Keratinocyte (primary cell): ENCODE measurements at places on chromosomes 7 and 10. TPM values are rescaled to one million over a fixed set of nuclear protein-coding genes. Genes with fewer than 3 reads are reported as not detected.
A peak's percentile ranks its signal among the peaks of the same experiment; 100 is the strongest.

DNA sequence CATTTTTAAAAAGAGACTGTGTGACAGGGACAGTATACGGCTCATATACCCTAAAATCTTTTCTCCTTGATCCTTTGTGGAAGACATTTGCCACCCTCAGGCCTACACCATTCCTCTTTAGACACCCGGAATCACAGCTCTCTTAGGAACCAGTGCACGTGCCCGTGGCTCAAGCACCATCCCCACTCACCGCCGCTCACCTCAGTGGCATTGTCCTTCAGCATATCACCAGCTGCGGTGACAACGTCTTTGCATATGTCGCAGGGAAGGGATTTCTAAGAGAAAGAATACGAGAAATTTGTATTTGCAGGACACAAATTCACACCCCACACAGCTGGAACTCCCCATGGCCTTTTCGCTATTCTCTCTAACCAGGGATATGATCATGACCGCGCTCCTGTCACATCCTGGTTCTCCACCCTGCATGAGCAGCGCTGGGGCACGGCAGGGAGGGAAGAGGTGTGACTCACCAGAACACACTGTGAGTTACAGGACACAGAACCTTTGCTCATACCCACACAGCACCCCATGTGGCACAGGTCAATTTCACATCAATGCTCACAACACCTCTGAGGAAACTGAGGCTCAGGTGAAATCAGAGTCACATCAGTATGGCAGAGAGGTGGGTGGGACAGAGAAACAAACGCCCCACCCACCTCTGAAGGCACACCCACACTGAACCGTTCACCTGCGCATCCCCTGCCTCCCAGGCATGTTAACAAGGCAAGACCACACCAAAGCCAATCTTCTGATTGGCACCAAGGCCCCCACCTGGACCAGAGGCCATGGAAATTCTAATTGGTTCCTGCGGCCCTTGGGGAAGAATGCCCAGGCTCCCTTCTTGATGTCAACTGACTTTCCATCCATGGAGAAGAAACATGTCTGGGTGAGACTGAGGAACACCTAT is 19.2 kb downstream of the PSAP start:
- H3K4me3 ChIP-seq: no peak overlapping the region
- peaks cover 57% of the 10 kb centered on the region for H3K36me3 ChIP-seq
- H3K27ac ChIP-seq: peak overlapping the region; percentile 32

GRCh38 chr7:99092064-99092720 is 51.7 kb downstream of the SMURF1 start:
- H3K27ac ChIP-seq: no peak overlapping the region
- no peak for DNase-seq
- H3K4me3 ChIP-seq: no peak overlapping the region
- peaks cover 14% of the 10 kb centered on the region for H3K4me1 ChIP-seq

DNA sequence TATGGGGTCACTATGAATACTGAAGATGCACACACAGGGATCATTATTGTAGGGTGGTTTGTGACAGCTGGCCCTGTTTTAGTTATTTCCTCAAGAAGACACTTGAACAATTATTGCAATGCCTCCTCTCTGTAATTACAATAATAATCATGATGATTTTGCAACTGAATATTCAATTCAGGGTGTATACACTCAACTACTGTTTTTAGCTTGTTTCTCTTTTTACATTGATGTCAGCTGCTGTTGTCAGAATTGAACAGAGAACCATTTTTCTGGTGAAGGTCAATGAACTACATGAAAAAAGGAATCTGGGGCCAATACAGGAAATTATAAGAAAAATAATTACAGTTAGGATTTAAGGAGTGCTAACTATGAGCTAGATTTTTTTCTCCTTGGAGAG is 28.6 kb upstream of the MKLN1 start:
- no peaks in the 10 kb centered on the region for H3K4me1 ChIP-seq
- no peak for DNase-seq
- H3K4me3 ChIP-seq: no peak overlapping the region

GRCh38 chr7:87645446-87645845 is 17.2 kb downstream of the RUNDC3B start:
- no peak for DNase-seq
- no peak overlapping the region for H3K27ac ChIP-seq
- H3K4me1 ChIP-seq: no peaks in the 10 kb centered on the region
- no peaks in the 10 kb centered on the region for H3K36me3 ChIP-seq

DNA sequence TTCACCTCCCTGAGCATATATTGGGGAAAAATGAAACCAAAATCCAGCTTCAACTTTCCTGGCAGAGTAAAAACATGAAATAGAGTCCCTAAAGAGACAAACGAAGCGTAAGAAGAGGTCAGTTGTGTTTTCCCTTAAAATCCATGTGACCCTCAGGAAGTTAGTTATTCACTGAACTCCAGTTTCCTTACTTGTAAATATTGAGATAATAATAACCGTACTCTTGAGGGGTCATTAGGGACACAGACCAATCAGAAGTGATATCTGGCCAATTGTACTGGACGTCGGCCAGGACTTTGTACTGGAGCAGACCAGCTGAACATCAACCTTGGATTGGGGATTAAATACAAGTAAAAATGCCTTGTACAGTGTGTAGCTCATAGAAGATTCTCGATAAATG is 167.0 kb downstream of the GATA3 start:
- peaks cover 9% of the 10 kb centered on the region for H3K4me1 ChIP-seq
- DNase-seq: no peak
- no peak overlapping the region for H3K4me3 ChIP-seq
- H3K27ac ChIP-seq: no peak overlapping the region
- H3K27me3 ChIP-seq: no peaks in the 10 kb centered on the region

GRCh38 chr10:51698473-51699063 is 827 bp downstream of the CSTF2T start:
- H3K4me3 ChIP-seq: peak overlapping the region; percentile 80
- H3K27me3 ChIP-seq: no peaks in the 10 kb centered on the region
- no peak for DNase-seq
- peaks cover 18% of the 10 kb centered on the region for H3K4me1 ChIP-seq
- peaks cover 2% of the 10 kb centered on the region for H3K36me3 ChIP-seq

GRCh38 chr7:98555403-98555802 is 61.7 kb upstream of the NPTX2 start:
- H3K4me1 ChIP-seq: no peaks in the 10 kb centered on the region
- H3K27me3 ChIP-seq: no peaks in the 10 kb centered on the region
- no peak overlapping the region for H3K27ac ChIP-seq
- no peak overlapping the region for H3K4me3 ChIP-seq
- no peak for DNase-seq

GRCh38 chr10:9111976-9112375 is 1057.5 kb downstream of the GATA3 start:
- no peaks in the 10 kb centered on the region for H3K36me3 ChIP-seq
- H3K27ac ChIP-seq: no peak overlapping the region
- H3K27me3 ChIP-seq: no peaks in the 10 kb centered on the region
- H3K4me1 ChIP-seq: no peaks in the 10 kb centered on the region
- DNase-seq: no peak

GRCh38 chr10:76082232-76082631 is 650.8 kb downstream of the LRMDA start:
- H3K4me3 ChIP-seq: no peak overlapping the region
- no peaks in the 10 kb centered on the region for H3K36me3 ChIP-seq
- H3K27me3 ChIP-seq: no peaks in the 10 kb centered on the region
- no peak for DNase-seq
- peaks cover 9% of the 10 kb centered on the region for H3K4me1 ChIP-seq

GRCh38 chr10:69057951-69058297 is 30.0 kb upstream of the SRGN start:
- peaks cover 5% of the 10 kb centered on the region for H3K27me3 ChIP-seq
- no peak overlapping the region for H3K4me3 ChIP-seq
- DNase-seq: no peak
- H3K36me3 ChIP-seq: no peaks in the 10 kb centered on the region

GRCh38 chr10:69075431-69075830 is 12.5 kb upstream of the SRGN start:
- no peak for DNase-seq
- H3K4me3 ChIP-seq: no peak overlapping the region
- H3K27ac ChIP-seq: no peak overlapping the region
- H3K36me3 ChIP-seq: no peaks in the 10 kb centered on the region
- H3K27me3 ChIP-seq: no peaks in the 10 kb centered on the region

DNA sequence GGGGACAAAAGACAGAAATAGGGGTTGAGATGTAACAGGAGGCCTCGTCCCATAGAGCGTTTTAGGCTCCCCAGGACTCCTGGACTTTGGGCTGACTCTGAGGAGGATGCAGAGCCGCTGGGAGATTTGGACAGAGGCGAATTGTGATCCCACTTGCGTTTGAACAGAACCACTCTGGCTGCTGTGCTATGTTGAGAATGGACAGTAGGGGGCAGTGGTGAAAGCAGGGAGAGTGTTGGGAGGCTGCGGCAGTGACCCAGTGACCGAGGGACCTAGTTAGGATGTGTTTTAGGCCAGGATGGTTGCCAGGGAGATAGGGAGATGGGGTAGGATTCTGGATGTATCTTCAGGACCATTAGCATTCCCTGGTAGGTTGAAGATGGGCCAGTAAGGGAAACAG is 271.6 kb downstream of the CCDC3 start:
- no peaks in the 10 kb centered on the region for H3K27me3 ChIP-seq
- peaks cover 5% of the 10 kb centered on the region for H3K4me1 ChIP-seq
- no peak for DNase-seq
- no peak overlapping the region for H3K27ac ChIP-seq

- no peak for DNase-seq
- no peak overlapping the region for H3K4me3 ChIP-seq
- H3K36me3 ChIP-seq: no peaks in the 10 kb centered on the region
- H3K27ac ChIP-seq: no peak overlapping the region
- H3K4me1 ChIP-seq: no peaks in the 10 kb centered on the region
Observed at GRCh38 chr10:128191847-128192246, 65.6 kb upstream of the MKI67 start.

DNA sequence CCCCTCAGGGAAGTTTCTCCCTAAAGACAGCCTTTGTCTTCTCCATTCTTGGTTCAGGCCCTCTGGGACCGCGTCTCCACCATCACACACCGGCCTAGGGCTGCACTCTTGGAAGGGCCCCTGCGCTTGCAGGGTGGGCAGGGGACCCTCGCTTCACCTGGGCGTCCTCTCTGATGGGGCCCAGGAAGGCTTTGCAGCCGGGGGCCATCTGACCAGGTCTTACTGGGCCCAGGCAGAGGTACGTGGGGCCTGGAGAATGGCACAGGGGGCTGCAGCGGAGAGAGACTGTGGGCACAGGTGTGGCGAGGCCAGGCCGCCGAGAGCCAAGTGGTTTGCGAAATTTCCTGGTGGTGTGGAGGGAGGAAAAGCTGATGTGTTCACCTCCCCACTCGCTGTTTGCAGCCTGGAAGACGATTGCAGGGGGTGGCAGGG is 44.4 kb downstream of the ALOX5 start:
- no peak overlapping the region for H3K27ac ChIP-seq
- no peak overlapping the region for H3K4me3 ChIP-seq
- peaks cover 34% of the 10 kb centered on the region for H3K27me3 ChIP-seq
- H3K4me1 ChIP-seq: peaks cover 2% of the 10 kb centered on the region
- no peaks in the 10 kb centered on the region for H3K36me3 ChIP-seq

DNA sequence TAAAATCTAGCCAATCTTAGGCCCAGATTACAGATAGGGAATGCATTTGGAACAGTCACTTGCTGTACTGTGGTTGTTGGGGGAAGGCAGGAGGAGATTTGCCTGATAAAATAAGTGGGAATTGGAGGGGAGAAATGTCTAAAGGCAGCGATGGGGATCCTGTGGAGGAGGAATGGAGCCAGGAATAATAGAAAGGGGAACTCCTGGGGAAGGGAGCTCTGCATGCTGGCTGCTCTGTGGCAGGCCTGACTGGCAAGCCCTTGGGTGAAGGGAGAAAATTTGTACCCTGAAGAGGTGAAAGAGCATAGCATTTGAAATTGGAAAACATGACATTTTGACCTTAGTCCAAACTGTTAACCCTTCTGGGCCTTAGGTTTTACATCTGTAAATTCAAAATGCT is 13.7 kb downstream of the MMP21 start:
- H3K27ac ChIP-seq: no peak overlapping the region
- H3K36me3 ChIP-seq: peaks cover 24% of the 10 kb centered on the region
- no peak for DNase-seq

DNA sequence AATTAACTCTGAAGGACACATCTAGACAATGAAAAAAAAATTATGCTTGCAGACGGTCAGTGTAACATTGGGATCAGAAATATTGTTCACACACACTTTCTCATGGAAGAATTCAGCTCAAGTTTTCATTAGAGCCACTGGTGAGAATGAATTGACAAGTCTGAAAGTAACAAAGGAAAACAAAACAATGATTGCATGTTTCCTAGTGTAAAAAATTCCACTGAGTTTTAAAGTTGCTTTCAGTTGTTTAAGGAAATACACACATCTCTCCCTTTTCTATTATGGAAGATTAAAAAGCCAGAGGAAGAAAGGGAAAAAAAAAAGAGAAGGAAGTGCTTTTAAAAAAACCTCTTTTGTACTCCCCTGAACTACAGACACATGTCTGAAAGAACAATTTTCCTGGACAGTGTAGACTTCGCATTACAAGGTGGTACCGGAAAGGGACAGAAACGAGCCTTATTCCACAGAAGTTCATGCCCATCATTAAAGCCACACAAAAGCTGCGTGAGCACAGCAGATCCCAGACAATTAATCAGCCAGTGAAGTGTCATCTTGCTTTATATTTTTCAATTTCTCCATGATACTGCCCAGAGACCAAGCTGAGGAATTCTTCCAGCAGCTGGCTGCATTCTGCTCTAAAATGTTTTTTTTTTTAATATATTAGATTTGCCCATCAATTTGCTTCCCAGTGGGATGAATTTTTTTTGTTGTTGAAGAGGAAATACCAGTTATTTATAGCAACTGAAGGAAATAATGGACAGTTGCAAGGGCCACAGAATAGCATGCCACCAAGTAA is 294.8 kb downstream of the DOCK4 start:
- no peaks in the 10 kb centered on the region for H3K4me1 ChIP-seq
- no peaks in the 10 kb centered on the region for H3K27me3 ChIP-seq
- no peak overlapping the region for H3K27ac ChIP-seq
- no peaks in the 10 kb centered on the region for H3K36me3 ChIP-seq
- no peak for DNase-seq

DNA sequence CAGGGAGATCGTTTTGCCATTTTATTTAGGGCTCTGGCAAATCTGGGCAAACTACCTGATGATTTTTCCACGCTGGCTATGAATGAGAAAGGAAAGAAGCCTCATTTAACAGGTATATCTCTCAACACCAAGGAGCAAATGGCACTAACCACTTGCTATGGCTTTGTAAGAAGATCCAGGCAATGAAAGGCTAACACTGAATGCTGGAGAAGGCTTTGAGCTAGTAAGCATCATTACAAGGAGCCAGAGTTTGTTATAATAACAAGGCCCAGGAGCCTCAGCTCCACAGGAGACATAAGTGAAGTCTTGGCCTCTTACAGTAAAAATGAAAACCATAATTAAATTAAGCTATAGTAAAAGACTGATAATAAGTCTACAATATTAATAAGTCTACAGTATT is 123.1 kb downstream of the CNOT4 start:
- DNase-seq: no peak
- H3K27me3 ChIP-seq: no peaks in the 10 kb centered on the region
- H3K27ac ChIP-seq: no peak overlapping the region
- H3K36me3 ChIP-seq: no peaks in the 10 kb centered on the region
- no peak overlapping the region for H3K4me3 ChIP-seq

GRCh38 chr7:35353481-35353880 is 99.6 kb upstream of the TBX20 start:
- no peaks in the 10 kb centered on the region for H3K27me3 ChIP-seq
- H3K4me3 ChIP-seq: no peak overlapping the region
- H3K4me1 ChIP-seq: no peaks in the 10 kb centered on the region
- H3K27ac ChIP-seq: no peak overlapping the region

Gene SCART1
- 0.58 to 0.75 TPM (median 0.70 TPM) in 3 replicates for polyA plus RNA-seq

Gene TSPAN13
- polyA plus RNA-seq: 11.2 to 21.6 TPM (median 18.0 TPM) in 3 replicates

Gene PIP
- polyA plus RNA-seq: not detected in 3 replicates

Gene AKR1C4
- polyA plus RNA-seq: not detected in 3 replicates

Gene OR2A5
- polyA plus RNA-seq: not detected in 3 replicates

Gene PCLO
- 1.00 to 2.1 TPM (median 1.8 TPM) in 3 replicates for polyA plus RNA-seq

Gene GARIN1A
- polyA plus RNA-seq: 0.69 to 1.1 TPM (median 0.87 TPM) in 3 replicates

Gene FAM237B
- not detected in 3 replicates for polyA plus RNA-seq

Gene CBX3
- polyA plus RNA-seq: 69.7 to 161 TPM (median 86.4 TPM) in 3 replicates

Gene HABP2
- polyA plus RNA-seq: not detected in 3 replicates

Gene SPACDR
- polyA plus RNA-seq: 0.24 to 0.54 TPM (median 0.37 TPM) in 3 replicates

Gene INSYN2A
- 0.01 TPM in 1 of 3 replicates, not detected in the others for polyA plus RNA-seq

Gene IFIT3
- polyA plus RNA-seq: 30.2 to 83.1 TPM (median 42.6 TPM) in 3 replicates
